ENCODE measurements at places on chromosomes 11 and 22.

GRCh38 chr11:27367881-27368280 lies 4.9 kb upstream of the CCDC34 start:
- DNase-seq = no peak

DNA sequence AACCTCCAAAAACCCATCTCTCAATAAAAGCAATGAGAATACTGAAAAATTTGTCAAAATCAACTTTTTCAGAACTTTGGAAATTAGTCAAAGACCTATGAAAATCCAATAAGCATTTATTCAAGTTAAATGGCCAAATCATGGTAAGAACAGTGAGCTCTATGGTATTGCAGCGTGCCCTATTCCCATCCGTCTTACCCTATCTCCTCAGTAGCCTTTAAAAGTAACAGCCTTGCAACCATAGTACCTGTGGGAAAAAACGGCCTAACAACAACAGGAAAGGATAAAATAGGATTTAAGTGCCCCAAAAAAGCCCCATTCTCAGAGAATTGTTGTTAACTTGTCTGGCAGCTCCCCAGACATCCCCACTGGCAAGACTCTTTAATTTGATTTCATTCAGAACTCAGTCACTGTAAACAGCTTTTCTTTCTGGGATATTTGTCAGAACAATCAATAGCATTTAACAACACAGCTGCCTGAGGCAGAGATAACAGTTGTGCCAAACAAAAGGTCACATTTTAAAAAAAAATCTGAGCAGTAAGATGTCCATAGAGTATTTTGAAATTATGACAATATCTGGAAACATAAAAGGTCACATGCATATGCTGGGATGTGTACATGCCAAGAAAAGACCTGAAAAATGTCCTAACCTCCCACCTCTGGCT lies 18.8 kb upstream of the MS4A8 start:
- no peak for DNase-seq

DNA sequence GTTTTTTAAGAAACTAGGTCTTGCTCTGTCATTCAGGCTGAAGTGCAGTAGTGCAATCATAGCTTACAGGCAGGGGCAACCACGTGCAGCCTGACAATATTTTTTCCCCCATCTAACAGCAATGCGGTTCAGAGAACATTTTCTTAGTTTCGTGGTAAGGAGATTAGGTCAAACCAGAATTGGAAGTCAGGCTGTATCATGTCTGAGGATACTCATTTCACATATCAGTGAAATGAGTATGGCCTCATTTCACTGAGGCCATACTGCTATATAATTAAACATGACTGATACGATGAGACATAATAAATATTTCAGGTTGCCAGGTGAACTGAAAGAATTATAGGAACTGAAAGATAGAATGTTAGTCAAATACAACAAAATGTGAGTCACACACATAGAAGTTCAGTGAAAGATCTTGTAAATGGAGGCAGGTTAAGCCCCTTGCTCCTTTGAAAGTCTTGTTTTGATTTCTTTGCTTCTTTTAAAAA lies 32.5 kb upstream of the IZUMO1R start:
- no peak for DNase-seq

- DNase-seq = no peak
These were observed 73.6 kb upstream of the SUSD2 start for GRCh38 chr22:24107661-24108060.

- DNase-seq = peak; percentile 56
These were observed 85.2 kb upstream of the IGLL5 start for GRCh38 chr22:22802339-22802970.

DNA sequence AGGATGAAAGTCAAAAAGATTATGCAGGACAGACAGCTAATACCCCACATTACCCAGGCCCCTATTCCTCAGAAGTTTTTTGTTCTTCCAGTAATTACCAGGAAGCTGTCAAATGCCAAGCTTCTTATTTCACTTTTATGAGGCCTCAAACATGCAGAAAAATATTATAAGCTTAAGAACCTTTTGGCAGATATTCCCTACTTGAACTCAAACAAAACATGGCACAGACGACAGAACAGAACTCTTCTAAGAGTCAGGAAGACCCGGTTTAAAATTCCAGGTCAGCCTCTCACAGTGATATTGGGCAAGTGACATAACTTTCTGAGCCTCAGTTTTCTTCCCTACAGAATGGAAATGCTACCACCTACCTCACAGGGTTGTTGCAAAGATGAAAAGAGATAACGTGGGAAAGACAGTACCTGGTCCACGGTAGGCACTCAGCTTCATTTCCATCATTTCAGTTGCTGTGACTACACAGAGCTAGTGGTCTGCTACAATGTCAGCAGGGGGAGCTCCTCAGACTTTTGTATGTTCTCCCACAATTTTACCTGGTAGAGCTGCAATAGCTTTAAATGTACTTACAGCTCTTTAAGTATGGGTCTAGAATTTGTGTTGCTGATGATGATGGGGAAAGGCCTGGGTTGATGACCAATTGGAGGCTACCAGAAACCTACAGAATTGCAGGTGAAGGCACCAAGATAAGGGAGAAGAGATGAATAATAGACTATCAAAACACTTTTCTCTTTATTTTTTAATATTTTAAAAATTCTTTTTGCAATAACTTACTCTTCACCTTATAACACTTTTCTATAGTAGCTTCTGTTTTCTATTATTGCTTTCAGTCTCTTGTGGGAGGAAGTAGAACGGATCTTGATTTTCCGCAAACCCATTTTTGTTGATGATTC lies 98.3 kb upstream of the CHRM4 start:
- DNase-seq = peak; percentile 25

DNA sequence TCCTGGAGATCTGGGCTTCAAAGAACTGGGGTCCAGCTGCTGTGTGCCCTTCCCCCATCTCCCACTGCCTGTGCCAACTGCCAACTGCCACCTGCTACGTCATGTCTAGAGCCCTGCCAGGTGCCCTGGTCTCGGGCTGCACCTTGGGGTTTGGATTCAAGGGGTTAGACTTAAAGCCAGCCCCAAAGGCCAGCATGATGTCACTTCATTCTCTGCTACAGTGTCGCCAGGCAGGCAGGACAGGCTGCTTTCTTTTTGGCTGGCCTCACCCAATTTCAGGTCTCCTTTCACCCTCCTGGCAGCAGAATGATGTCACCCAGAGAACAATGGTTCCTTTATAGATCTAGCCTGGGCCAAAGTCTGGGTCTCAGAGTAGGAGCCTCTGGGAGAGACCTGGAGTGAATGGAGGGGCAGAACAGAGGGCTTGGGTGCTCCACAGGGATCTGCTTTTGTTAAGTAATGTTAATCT lies 79.5 kb upstream of the CRYBB3 start:
- DNase-seq = no peak

GRCh38 chr11:64762674-64763525 lies 3.1 kb upstream of the PYGM start:
- DNase-seq = no peak

DNA sequence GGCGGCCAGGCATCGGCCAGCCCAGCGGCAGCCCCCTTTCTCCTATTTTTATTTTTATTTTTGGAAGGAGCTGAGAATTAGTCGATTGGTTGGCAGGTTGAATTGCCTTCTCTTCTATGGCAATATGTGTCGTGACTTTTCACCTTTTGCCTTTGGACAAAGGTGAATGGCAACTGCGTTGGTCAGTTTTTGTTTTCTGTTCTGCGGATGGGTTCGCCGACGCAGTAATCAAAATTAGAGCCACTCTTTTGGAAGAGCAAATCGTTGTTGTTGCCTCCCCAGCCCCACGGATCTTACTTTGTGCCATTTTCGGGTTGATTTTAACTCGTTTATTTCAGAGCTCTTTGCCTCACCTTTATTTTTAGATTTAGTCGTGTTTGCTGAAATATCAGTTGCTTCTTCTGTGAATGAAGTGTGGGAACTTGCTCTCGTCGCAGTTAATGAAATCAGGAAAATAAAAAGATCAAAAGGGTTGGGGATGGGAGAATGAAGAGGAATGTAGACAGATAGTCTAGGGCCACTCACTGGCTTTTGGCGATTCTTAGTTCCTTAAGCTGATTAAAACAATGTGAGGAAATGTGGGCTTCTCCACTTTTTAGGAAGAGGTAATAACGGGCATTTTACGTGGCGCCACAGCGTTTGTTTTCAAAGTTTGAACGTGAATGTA lies 1.6 kb downstream of the CECR2 start:
- no peak for DNase-seq

DNA sequence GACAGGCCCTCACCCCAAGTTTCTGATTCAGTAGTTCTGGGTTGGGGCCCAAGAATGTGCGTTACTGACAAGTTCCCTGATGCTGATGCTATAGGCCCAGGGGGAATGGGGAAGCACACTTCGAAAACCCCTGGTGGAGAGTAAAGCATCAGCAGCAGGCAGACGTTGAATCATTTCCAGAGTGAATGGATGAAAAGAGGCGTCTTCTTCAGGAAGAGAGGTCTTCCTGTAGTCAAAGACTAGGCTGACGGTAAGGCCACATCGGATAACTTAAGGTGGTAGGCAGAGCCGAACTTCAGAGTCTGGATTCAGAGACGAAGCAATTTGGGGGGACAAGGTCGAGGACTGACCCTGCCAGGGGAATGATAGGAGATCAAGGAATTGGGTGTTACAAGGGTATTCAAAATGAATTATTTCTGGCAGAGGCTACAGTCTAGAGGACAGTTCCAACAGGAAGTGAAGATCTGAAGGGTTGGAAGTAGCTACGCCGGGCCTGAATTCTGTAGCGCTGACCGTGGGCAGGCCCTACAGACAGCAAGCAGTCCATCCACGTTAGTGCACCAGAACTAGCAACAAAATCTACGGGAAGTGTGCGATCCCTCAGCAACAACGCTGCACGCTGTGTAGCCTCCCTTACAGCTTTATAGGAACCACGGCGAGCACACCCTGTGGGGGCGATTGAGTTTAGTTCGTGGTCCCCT lies 862 bp upstream of the CENATAC start:
- peak; percentile 56 for DNase-seq

DNA sequence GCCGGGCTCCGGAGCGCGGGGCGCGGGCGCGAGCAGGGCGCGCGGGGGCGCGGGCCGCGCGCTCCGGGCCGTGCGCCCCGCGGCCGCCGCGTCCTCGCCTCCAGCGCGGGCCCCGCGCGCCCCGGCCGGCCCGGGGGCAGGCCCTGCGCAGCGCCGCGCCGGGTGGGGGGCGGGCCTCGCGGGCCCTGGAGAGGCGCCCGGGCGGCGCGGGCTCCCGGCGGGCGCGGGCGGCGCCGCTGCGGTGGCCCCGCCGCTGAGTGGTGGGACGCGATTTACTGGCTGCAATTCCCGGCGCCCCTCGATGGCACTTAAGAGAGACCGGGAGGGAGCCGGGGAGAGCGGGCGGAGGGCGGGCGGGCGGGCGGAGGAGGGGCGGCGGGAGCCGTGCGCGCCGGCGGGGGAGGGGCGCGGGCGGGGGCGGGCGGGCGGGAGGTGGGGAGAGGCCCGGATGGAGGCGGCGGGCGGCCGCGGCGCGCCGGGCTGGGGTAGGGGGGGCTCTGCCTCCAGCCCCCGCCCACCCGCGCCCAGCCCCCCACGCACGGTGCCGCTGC lies 73.2 kb upstream of the TCF20 start:
- no peak for DNase-seq

DNA sequence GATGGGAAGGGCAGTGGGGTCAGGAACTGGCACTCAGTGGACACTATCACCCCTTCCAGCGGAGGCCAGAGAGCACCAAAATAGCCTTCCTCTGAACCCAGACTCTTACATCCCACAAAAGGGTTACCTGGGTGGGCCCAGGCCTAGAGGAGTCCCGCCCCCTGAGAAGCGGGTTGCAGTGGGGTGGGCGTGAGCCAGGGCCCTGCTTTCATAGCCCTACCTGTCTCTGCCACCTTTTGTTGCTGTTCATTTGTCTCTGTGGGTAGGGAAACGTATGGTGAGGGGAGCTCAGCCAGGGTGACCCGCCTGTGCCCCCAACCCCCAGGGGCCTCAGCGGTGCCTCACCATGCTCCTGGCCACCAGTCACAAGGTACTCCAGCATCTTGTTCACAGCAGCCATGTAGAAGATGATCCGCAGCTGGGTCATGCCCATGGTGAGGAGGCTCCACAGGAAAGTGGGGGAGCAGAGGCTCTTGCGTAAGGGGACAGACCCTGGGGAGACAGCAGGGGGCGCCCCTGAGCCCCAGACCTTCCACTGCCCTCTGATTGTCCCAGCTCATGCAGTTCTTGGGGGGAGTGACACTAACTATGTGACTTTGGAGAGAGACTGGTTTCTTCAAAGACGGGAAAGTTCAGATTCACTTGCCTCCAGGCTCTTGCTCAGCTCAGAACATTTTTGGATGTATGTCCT lies 24.0 kb downstream of the SLC43A1 start:
- peak; percentile 58 for DNase-seq

- no peak for DNase-seq
These were observed 280.5 kb downstream of the OPCML start for GRCh38 chr11:133251841-133252240.

GRCh38 chr11:22688914-22689313 lies 22.5 kb downstream of the GAS2 start:
- no peak for DNase-seq

DNA sequence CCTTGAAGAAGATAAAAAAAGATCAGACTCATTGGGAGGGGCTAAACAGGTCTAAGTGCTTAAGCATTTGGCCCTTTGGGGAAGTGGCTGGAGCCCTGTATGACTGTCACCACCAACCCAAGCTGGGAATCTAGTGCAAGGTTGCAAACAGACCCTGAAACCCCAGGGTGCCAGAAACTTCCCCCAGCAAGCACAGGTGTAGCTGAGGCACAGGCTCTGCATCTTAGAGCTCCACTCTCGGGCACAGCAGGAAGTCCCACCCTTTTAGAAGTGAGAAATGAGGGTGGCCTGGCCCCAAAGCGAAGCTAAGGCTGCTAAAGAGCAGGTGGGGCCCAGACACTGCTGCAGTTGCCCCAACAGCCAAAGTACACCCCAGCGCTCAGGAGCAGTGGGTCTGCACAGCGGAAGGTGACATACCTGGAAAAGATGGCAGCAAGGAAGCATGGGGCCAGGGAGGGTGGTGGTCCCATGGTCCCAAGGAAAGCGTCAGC lies 5.8 kb upstream of the KDM2A start:
- peak; percentile 39 for DNase-seq

DNA sequence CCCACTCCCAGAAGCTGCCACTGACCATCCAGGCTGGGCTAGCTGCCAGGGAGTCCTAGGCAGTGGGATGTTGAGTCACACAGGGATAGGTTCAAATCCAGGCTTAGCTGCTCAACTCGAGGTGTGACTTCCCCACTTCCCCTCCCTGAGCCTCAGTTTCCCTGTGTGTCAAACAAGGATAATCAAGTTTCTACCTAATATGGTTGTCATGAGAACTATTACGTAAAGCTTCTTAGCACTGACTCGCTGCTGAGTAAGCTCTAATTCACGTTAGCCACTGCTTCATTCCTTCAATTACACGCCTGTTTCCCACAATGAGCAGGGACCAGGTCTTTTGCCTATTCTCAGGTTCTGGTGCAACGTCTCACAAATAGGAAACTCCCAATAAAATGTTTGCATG lies 67.7 kb downstream of the SEZ6L start:
- no peak for DNase-seq

GRCh38 chr22:25404928-25405816 lies 159.3 kb upstream of the GRK3 start:
- DNase-seq = peak; percentile 72

- no peak for DNase-seq
These were observed 61.8 kb downstream of the SNX19 start for GRCh38 chr11:130854483-130854882.

- DNase-seq = peak; percentile 48
These were observed 10.6 kb upstream of the ARAP1 start for GRCh38 chr11:72762641-72763304.

GRCh38 chr22:29205594-29206371 lies at the start of gene EMID1:
Gene EMID1 (plus strand): TSS chr22:29205896. CDS start chr22:29206039, 143 bp downstream.
- DNase-seq = peak; percentile 21
